CD8-positive, alpha-beta memory T cell (primary cell): ENCODE measurements at places on chromosomes 13 and 19.

GRCh38 chr19:29886586-29886985, 55.5 kb upstream of the URI1 start:
- no peak for DNase-seq

DNA sequence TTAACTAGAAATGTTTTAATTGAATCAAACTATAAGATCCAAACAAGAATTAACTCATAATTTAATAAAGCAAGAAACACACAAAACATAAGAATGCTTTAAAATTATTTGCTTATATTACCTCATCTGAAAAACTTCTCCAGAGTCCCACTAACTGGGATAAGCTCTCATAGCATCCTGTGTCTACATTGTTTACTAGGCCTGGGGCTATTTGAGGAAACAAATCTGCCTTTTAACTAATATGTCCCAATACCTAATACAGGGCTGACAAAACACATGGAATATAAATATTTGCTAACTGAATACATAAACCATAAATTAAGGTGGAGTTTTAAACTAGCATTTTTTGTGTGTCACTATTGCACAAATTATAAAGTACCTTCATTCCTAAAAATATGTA, 1399.8 kb upstream of the SLC10A2 start:
- DNase-seq, result no peak

DNA sequence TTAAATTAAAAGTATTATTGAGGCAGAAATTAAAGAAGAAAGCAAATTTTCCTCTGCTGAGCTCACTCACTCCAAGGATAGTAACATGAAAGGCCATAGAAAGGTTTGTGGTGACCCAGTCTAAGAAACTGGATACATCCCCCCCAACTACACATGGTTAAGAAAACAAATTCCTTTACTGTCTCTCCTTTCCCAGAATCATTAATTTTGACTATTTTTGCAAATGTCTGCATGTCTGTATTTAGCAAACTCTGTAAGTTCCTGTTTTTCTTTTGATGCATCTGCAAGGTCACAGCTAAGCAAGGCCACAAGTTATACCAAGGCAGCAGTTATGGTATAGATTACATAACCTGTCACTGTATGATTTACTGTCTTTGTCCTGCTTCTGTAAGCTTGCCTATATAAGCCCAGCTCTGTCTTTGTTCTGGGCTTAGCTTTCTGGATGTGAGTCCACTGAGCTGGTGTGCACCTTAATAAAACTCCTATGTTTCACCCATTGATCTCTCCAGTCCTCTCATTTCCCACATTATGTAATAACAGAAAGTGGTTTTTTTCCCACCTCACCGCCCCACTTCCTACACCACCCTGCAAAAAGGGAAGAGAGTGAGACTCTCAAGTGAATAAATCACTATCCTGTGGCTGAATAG, 8.5 kb upstream of the ZNF83 start:
- DNase-seq, result no peak

DNA sequence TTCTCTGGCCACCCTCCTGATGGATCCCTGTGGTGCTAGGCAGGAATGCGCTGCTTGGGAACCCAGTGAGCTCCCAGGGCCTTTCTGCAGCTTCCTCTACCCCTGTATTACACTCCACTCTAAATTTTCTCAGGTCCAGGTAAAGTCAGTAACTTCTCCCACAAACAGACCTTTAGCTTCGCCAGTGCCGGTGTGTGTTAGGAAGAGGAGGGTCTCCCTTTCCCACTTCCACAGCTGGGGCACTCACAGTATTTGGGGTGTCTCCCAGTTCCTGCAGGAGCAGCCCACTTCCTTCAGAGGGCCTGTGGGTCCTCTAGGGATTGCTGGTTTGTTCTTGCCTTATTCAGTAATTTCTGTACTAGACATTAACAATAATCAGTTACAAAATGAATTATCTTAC, 193.5 kb upstream of the PCDH17 start:
- no peak for DNase-seq

DNA sequence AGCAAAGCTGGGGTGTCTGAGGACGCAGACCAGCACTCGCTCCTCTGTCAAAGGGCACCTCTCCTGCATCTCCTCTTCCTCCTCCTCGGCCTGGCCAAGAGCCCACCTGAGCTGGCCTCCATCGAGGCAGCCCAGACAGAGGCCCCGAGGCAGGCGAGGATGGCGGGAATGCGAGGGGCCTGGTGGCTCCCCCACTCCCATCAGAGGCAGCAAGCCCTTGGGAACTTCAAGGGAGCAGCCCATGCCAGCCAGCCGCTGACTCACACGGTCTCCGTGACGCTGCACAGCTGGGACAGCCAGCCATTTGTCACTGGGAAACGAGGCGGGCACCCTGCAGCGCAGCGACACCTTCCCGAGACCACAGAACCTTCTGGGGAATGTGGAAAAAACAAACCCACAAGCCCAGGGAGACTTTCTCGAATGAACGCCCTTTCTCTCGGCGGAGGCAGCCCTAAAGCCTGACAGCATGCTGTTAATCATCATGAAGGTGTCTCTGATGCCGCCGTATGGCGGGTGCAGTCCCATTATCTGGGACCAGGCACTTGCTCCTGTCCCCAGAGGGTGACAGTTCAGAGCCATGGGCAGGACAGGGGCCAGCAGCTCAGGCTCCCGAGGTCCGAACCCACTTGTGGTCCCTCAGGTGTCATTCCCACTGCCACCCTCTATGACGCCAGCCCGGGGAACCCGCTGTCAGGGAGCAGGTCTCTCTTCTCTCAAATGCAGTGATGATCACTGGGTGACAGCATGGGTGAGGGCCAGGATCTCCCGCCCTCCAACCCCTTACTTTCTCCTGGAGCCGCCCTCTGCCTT, 53.0 kb downstream of the PEPD start:
- no peak for DNase-seq

GRCh38 chr13:34933786-34934185, 8.3 kb upstream of the NBEA start:
- no peak for DNase-seq

DNA sequence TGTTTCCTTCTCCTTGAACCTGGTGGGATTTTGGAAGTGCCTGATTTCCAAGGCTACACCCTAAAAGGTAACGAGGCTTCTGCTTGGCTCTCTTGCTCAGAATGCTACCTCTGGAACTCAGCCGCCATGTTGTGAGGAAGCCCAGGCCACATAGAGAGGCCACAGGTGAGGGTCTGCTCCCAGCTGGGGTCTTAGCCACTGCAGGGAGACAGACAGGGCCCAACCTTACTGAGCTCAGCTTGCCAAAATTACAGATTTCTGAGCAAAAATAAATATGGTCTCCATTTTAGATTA, 61.4 kb downstream of the GPR12 start:
- no peak for DNase-seq

DNA sequence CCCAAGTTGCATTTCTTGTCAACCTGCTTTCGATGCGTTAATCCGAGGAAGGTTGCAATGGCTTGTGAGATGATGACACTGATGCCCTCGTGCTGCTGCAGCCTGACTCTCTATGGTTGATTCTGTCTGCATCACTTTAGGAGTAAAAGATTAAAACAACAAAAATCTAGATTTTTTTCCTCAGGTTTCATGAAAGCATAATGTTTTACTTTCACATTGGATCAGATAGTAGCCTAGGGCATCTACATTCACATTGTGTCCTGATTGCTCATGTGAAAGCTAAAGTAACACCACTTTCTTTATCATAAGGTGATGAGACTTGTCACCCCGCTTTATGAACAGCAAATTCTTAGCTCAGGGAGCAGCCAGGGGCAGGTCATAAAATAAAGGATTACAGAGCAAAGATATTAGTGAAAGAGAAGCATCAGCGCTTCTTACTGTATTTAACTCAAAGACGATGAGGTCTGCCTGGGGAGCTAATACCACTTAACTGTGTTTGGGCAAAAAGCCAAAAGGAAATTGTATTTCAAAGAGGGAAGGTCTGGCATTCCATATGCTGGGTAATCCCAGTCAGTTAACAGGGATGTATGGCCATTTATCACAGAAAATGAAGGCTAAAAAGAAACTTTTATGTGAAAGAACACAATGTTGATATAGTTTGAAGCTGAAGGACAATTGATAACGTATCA, 270.5 kb downstream of the GPC6 start:
- DNase-seq, result no peak

DNA sequence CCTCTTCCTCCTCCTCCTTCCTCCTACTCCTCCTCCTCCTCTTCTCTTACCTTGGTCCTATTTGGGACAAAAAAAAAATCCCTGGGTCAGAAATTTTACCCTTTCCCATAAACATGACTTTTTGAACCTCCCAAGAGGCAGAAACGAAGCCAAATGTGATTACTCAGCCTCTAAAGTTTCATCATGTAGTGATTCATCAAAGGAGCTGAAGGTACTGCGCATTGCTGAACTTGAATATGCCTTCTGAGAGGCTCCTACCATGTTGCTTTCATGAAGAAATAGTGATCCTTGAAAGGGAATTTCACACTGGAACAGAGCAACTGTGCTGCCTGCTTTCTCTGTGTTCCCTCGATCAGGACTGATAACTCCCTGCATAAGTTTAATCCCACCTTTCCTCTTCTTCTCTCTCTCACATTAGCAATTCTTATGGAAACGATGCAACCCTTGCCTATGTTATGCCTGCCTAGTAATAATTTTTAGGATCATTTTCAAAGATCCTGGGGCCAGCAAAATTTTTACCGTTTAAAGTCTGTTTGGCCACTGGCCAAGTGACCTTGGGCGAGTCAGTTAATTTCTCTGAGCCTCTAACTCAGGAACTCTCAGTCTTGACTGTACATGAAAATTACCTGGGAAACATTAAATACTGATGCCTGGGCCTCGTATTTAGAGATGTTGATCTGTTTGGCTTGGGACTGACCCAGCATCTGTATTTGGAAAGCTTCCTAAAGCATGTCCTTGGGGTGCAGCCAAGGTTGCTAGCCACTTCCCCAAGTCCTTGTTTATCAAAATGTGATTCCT, 149.5 kb downstream of the DCT start:
- no peak for DNase-seq

DNA sequence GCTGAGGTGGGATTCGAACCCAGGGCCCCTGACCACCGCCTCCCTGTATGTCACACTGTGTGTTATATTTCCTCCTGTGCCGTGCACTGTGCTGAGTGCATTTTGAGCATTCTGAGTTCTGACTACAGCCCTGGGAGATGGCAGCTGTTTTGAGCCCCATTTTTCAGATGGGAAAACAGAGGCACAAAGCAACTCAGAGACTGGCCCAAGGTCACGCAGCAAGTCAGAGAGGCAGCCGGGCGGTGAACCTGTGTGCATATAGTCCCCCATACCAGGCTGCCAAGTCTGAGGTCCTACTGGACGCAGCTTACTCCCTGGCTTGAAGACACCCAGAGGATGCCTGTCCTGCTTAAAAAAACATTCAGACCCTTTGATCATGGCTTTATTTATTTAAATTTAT, 17.7 kb downstream of the MYH14 start:
- no peak for DNase-seq

- no peak for DNase-seq
These were observed 98.7 kb downstream of the CCNA1 start for GRCh38 chr13:36530861-36531590.

DNA sequence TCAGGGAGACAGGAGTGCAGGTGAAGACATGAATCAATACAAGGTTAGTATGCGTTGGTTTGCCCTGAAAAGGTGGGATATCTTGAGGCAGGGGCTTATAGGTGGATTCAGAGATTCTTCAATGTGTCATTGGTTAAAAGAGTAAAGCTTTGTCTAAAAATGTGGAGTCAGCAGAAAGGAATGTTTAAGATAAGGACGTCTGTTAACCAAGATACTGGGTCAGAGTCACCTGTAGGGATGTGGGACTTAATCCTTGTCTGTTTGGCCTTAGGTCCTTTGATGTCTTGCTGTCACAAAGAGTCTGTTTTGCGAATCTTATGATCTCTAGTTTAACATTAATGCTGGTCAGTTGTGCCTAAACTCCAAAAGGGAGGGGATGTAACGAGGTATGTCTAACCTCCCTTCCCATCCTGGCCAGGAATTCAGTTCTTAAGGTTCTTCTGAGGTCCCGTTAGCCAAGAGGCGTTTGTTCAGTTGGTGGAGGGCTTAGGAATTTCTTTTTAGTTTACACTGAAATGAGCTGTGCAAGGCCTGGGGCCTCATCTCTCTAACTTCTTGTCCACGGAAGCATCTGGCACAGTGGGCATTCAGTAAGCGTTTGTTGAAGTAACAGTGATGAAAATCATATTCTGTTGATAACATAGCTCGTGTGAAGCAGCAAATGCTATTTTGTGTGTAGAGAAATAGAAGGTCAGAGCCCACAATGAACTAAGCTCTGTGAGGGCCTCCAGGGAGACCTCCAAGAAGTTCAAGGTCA, 96.2 kb upstream of the RNF113B start:
- DNase-seq, result no peak

DNA sequence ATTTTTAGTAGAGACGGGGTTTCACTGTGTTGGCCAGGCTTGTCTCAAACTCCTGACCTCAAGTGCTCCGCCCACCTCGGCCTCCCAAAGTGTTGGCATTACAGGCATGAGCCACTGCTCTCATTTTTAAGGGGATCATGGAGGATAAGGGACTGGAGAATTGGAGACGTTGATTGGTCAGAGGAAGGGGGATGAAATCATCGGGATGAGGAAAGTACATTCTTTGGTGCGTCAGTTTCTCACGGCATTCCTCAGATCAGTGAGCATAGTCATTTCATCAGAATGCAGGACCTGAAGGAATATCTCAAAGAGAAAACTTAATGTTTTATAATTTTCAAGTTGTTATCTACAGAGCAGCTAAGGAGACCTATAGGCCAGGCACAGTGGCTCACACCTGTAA, 14.0 kb downstream of the ZNF114 start:
- DNase-seq, result no peak

DNA sequence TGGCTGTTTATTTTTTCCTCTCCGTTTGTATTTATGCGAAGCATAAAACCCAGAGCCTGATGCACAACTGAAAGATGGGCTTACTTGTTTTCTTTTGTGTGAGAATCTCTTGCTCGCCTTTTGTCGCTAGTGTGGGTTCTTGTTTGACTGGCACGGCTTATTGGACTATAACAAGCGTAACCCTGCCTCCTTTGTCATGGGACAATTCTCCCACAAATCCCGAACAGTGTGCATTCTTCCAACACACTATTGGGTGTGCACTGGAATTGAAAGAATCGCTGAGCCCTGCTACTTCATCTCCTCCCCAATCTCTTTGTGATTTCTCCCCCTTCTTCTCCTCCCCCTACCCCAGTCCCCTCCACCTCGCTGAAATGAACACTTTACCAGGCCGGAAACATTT, 110.8 kb downstream of the ZIC5 start:
- DNase-seq, result no peak
